ENCODE measurements at places on chromosomes 12 and 14.

DNA sequence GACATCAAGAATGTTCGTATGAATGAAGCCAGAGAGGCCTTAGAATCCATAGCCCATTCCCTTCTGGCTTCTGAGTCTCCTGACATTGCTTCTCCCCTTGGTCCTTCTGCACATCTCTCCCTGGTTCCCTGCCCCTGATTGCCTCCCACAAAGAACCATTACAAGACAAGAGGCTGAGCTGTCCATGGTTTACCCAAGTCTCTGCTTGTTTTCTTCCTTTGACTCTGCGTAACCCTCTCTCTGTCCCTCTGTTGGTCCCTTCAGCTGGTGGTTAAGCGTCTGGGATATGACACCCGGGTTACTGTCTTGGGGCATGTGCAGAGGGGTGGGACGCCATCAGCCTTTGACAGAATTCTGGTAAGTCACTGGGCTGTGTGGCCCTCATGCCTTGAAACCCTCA, 15.9 kb downstream of the PFKM start:
- no peak for DNase-seq

DNA sequence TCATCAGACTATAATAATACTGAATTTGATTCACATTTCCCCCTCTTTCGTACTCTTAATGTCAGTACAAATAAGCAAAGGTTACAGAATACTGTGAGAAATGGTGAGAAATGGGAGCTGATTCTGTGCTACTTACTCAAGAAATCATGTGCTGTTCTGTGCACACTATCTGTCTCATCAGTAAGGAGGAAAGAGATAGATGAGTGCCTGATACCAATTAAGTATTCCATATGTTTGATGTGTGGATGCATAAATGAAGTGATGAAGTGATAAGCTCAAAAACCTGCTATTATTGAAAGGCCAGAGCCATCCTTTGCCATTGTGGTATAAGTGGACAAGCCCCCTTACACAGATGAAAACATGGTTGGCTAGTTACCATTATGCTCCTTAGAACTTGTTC, 127.7 kb downstream of the PDE3A start:
- no peak for DNase-seq

DNA sequence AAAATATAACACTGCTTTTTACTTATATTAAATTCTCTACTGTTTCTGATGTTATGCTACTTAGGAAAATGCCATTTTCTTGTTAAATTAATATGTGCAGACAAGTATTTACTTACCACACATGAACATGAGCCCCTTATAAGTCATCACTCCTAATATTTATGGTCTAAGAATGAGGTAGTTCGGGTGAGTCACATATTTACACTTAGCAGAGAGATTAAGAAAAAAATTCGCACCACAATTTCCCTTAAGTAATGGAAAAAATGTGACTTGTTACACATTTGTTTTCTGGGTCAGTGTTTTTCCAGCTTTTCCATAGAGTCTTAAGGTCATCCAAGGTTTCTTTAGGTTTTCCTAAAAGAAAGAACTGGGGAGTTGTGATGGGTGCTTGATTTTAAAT, 68.3 kb downstream of the RERG start:
- DNase-seq, result no peak

GRCh38 chr12:107231303-107231702, 138.0 kb upstream of the CRY1 start:
- DNase-seq, result no peak

DNA sequence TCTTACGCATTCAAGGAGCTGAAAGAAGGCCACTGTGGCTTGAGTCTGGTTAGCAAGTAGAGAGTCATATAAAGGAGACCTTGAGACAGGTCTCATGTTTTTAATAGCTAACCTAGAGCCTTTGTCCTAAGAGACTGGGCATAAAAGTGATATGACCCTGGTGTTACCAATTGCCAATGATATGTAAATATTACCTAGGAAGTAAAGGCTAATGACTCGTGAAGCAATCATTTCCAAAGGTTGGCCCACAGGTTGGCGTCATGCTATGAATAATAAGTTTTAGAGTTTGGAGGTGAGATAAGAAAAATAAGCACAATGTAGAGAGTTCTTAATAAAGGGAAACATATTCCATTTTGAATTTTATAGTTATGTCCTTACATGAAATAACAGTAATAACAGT, 116.6 kb upstream of the PLEKHA5 start:
- DNase-seq, result no peak

- DNase-seq, result no peak
Observed at GRCh38 chr14:71595441-71595840, 336.8 kb upstream of the RGS6 start.

DNA sequence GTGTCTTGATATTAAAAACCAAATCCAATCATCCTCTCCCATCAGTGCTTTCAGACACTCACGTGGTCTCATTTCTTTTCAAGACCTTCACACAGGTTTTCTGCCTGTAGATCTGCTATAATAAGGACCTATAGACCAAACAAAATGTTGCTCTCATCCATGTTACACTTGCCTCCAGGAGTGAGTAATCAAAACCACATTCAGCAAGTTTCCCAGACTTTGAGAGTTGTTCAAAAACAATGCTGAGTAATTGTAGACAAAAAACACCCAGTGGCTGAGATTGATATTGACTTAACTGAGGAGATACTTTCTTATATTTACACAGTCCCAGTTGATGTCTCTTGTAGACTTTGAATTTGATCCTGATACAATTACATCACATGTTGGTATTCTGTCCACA, 383.1 kb downstream of the TMEM132D start:
- DNase-seq, result no peak

GRCh38 chr14:47044841-47045240, 393.3 kb upstream of the RPL10L start:
- DNase-seq, result no peak

DNA sequence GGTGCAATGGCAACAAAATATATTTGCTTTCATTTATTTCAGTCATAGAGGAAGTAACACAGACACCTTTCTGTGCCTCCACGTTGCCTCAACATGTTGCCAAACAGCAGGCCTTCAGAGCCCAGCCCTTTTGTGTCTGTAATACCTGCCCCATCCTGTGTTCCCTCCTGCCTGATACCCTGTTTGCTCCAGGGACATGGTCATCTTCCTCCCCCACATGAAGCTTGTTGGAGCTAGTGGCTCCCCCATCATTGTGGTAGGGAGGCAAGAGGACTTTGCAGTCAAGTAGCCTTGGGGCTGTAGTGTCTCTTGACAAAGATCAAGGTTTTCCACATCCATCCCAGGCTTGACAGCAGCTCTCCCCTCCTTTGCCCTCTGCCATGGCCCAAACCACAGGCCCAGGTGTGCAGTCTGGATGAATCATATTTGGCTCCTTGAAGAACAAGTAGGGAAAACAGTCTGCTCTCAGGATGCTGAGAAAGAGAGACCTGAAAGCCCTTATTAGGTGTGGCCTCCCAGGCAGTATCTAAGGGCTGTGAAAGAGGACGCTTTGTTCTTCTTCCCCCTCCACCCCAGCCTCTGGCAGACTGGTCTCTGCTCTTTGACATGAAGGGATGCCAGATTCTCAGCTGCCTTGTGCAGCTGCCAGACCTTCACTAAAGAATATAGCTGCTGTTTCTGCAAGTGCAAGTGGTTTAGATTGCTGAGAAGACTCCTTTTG, 329.0 kb downstream of the C12orf75 start:
- no peak for DNase-seq
